ENCODE measurements at places on chromosomes 6 and 20.

DNA sequence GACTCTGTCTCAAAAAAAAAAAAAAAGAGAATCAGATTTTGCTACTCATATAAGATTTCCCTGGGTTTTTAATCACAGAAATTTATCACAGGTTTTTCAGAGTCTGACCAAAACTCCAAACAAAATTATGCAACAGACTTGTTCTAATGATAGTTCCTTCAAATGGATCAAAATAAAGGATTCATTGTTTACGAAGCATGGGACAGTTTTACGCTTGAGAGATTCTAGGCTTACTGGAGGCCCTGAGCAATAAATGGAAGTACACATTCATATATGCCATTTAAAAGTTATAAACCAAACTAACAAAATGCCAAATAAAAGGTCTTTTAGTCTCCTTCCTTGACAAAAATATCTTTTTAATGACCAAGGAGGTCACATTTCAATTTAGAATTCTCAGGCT lies 245.1 kb upstream of the KCNQ5 start:
- DNase-seq, result no peak

- DNase-seq, result no peak
Observed at GRCh38 chr20:46025376-46025783, 3.6 kb upstream of the SLC12A5 start.

- DNase-seq, result peak; percentile 7
Observed at GRCh38 chr6:142943711-142944123, 1.3 kb downstream of the HIVEP2 start.

DNA sequence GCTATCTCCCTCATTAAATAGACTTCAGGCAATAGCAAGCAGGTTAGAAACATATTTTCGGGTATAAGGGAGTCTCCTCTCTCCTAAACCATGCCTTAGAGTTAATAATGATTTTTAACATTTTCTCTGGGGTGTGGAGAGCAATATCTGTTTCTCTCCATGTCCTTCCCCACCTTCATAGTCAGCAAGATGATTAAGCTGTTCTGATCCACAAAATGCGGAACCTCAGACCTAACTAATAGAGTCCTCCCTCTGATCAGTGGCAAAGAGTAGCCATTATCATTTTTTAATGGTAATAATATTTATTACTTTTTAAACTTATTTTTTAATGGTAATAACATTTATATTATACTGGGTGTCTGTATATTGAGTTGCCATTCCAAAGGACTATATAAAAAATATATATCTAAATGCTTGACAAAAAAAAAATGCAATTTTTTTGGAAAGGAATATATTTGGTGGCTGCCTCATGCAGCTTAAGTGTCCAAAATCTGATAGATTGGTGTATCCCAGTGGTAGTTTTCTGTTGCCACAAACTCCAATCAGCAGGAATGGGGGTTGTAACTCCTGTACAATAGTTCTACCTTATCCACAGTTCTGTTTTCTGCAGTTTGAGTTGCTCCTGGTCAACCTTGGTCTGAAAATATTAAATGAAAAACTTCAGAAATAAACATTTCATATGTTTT lies 14.0 kb upstream of the BTN3A2 start:
- DNase-seq, result no peak
